ENCODE measurements at places on chromosomes 4 and X.

DNA sequence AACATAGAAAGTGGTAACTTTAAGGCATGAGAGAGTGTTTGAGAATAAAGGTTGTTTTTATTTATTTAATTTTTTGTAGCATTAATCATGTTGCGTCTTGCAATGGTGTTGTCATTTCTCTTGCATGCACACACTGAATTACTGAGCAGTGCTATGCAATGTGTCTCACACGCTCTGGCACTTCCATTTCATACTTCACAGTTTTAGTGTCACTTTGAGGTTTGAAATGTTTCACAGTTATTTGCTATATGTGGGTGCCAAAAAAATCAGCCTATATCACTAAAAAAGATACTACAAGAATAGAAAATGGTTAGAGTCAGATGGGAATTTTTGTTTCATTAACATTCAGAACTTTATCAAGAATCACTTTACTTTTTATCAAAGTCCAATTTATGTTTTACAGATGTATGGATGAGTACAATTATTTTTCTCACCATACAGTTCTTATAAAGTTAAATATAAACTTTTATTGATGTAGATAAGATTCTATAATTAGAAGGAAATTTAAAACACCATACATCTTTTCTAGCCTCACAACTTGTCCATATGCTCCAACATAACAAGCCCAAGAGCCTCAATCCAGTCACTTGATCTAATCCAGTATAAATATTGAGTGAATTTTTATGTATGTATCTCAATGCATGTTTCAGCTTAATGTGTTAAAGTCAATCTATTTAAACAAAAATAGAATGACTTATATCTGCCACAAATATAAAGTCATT is 114.0 kb downstream of the IQCM start:
- DNase-seq, result no peak

DNA sequence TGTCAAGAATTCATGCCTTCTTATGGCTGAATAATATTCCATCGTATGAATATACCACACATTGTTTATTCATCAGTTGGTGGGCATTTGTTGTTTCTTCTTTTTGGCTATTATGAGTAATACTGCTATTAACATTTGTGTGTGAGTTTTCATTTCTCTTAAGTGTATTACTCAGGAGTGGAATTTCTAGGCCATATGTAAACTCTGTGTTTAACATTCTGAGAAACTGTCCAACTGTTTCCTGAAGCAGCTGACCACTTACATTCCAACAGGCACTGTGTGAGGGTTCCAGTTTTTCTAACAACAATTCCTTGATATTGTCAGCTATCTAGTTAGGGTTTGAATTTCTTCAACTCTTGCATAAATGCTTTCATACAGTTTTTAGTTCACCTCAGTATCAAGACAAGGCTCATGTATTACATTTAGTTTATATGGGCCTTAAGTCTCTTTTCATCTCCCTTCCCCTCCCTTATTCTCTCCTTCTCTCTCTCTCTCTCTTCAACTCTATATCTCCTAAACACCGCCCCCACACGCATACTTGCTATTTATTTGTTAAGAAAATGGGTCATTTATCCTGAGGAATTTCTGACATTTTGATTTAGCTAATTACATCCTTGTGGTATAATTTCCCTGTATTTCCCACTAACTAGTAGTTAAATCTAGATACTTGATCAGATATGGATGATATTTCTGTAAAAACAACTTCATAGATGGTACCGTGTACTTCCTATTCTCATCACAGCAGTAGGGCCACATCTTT is 77.4 kb downstream of the WDR19 start:
- no peak for DNase-seq

GRCh38 chrX:12975991-12976558 is 1.2 kb downstream of the TMSB4X start:
- DNase-seq, result peak; percentile 77

GRCh38 chrX:39772057-39772832 is 325.5 kb downstream of the BCOR start:
- peak; percentile 49 for DNase-seq

DNA sequence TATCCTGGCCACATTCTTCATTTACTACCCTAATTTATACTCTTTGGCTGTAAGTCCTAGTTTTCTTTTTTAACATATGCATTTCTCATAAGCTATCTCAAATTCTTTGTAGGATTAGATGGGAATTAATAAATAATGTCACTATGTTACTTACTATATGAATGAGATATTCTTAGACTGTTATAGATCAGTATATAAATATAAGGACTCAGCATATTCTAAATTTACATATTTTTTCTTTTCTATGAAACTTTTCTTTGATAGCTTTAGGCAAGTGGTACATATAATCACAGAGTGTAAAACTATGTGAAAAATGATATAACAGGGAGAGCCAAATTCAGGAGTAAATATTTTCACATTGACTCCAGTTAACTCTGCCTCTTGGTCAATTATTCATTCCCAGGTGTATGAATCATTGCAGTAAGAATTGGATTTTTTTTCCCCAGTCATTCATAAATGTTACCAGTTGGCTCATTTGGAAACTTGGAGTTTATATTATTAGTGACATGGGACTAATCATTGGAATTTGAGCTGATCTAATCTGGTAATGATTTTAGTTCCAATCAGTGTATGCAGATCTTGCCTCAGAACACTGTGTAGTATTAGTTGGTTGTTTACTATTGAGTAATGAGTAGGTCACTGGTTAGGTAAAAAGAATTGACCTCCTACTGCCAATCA is 25.3 kb downstream of the FHIP1A start:
- DNase-seq, result no peak

- DNase-seq, result no peak
These were observed 88.0 kb downstream of the GUCY2F start for GRCh38 chrX:109393859-109394258.

- DNase-seq, result no peak
These were observed 156.6 kb downstream of the CAMK2D start for GRCh38 chr4:113604955-113605354.

DNA sequence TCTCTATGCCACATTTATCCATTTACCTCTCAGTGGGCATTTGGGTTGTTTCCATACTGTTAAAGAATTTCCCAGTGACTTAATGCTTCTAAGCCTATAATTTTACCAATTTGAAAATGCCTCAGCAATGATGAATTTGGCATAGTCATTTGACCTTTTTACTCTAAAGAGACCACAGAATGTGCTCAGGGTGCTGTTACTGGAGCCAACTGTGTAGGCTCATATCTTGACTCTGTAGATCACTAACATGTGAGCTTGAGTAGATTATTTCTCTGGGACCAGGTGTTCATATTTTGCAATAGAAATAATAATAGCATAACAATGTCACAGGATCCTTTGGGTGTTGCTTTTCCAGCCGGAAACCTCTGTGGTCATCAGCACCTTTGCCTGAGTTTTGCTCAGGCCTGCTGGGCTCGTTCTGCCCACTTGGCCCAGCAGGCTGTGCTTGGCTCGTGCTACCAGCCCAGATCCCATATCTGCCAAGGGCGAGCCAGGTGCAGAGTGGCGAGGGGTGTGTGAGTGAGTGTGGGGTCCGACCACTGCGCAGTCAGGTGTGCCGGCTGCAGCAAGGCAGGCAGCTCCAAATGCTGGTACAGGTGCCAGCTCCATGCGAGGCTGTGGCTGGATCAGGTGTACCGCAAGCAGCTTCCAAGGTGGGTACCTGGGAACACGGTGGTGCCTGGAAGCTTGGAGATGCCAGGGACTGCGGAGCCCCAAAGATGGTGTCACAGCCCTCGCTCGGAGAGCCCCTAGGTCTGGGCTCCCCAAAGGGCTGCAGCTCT is 70.6 kb upstream of the ANK2 start:
- DNase-seq, result no peak

GRCh38 chr4:76670631-76671030 is 227.3 kb downstream of the SOWAHB start:
- DNase-seq, result no peak

- DNase-seq, result no peak
These were observed 42.5 kb downstream of the TMEM164 start for GRCh38 chrX:110045421-110045820.

DNA sequence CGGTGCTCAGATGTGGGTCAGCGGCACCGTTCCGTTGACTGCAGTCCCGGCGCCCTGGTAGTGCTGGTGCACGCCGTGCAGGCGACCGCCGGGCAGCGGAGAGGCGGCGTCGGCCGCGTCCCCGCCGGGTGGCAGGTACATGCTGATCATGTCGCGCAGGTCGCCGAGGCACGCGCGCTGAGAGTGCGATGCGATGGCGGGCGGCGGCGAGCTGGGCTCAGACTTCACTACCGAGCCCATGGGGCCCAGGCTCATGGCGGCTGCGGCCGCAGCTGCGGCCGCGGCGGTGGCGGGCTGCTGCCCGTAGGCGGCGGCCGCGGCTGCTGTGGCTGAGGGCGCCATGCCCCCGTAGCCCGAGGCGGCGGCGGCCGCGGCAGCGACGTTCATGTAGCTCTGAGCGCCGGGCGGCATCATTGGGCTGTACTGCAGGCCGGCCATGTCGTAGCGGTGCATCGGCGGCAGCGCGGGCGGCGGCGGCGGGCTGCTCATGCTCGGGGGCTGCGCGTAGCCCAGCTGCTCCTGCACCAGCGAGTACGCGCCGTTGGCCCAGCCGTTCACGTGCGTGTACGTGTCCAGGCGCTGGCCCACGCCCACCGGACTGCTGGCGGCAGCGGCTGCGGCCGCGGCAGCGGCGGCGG is 1.0 kb downstream of the SOX3 start:
- no peak for DNase-seq

- no peak for DNase-seq
These were observed 12.9 kb downstream of the PALLD start for GRCh38 chr4:168509786-168510185.

DNA sequence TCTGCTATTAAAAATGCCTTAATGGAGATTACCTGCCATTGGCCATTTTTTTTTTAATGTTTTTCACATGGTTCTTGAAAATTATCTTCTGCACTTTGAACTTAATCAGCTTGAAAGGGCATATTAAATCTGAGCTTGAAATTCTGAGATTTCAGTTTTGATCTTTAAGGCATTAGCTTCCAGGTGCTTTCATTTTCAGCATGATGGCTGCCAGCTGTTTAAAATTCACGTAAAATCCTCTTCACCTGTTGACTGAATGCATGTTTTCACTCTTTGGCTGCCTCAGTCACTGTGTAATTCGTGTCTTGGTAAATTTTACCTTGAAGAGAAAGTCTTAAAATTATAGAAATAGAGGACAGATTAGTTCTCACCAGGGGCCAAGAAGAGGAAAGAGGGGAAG is 39.6 kb downstream of the SMAD1 start:
- DNase-seq, result no peak

DNA sequence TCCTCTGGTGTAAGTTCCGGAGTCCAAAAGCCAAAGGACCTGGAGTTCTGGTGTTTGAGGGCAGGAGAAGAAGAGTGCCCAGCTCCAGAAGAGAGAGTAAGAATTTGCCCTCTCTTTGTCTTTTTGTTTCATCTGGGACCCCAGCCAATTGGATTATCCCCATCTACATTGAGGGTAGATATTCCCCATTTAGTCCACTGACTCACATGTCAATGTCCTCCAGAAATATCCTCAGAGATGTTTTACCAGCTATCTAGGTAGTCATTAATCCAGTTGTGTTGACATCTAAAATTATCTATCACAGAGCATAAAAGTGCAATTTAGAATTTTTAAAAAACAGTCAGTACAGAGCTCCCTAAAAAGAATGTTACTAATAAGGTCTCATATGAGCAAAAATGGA is 132.9 kb upstream of the TMEM47 start:
- DNase-seq, result no peak

DNA sequence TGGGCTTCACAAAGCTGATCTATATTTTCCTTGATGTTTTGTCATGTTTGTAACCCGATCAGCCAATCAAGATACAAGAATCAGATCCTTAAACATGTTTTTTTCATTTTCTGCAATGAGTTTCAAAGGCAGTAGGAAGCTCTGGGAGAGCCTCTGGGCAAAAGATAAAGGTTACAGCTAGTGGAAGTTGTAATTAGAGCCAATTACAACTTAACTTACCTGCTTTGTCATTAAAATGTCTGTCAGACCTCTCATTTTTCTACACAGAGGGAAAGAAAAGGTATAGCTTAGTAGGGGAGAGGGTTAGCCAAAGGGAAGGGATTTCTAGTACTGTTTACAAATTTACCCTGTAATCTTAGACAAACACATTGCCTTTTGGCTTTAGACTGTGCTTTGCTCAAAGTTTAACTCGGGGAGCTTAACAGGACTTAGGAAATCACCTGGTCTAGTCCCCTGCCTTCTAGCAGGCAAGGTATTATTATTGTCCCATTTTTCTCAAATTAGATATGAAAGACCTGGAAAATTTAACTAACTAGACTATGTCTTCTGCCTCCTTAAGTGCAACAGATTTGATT is 55.8 kb downstream of the FGF16 start:
- no peak for DNase-seq

DNA sequence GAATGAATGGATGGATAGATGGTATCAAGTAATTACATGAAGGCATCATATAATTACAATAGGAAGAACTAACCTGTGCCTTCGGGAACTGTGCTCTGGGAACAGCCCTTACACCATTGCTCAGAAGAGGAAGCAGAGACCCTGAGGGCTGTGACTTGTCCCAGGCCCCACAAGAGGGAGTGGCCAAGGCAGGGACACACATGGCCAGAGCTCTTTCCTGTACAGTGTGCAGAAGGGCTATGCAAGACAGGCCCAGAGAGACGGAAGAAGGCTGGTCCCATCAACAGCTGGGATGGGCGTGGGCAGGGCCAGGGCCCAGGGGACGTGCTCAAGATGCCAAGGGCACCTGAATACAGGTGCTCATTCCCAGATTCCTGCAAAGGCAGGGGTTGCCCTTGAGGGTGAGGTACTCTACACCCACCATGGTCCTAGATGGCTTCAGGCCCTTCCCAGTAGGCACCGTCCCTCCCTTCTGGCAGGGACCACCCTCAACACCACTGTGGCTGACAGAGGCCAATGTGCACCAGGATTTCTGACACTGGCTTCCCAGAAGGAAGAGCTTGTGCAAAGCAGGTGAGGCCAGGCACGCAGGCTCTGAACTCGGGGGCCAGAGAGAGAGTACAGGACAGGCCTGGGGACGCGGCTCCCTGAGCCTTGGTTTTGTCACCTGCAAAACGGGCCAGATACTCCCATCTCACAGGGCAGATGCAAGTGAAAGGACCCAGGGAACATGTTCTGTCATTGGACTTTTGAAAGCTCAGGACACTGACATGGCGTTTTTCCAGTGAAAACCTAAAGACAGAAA is 1.7 kb downstream of the EVC2 start:
- peak; percentile 37 for DNase-seq

DNA sequence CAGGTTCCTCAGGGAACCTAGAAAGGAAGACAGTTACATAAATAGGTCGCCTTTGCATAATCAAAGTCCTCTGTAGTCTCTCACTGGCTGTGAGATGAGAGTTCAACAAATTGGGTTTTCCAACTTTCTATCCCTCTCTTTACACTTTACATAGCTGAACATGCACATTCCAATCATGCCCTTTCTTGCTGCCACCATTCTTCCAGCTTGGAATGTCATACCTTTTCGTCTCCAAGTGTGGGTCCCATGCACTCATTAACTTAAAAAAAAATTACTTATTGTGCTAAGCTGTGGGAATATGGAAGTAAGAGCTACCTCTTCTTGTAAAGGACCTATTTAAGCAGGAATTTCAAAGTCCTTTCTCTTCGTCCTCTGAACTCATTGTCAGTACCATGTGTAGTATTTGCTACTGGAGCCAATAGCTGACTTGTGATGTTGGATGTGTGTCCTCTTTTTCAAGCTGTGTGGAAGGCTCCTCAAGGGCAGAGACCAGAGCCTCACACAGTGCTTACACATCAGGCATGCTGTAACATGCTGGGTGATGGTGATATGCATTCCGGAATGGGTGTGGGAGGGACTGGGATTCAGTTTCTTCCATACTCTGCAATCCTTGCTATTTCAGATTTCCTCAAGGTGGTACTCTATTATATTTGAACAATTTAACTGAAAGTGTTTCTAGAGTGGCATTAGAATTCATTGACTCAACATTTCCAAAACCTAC is 7.1 kb downstream of the ENOPH1 start:
- no peak for DNase-seq

GRCh38 chr4:153205757-153206156 is 1.5 kb downstream of the TRIM2 start:
- no peak for DNase-seq

Data from lung (tissue), 17 donors.